ENCODE measurements at places on chromosomes 7 and 10. TPM values are rescaled to one million over a fixed set of nuclear protein-coding genes. Genes with fewer than 3 reads are reported as not detected.

GRCh38 chr10:91120348-91120747 is 100.1 kb upstream of the PCGF5 start:
- DNase-seq = no peak

- DNase-seq = no peak
Observed at GRCh38 chr10:62545160-62546066, 171.2 kb downstream of the ZNF365 start.

DNA sequence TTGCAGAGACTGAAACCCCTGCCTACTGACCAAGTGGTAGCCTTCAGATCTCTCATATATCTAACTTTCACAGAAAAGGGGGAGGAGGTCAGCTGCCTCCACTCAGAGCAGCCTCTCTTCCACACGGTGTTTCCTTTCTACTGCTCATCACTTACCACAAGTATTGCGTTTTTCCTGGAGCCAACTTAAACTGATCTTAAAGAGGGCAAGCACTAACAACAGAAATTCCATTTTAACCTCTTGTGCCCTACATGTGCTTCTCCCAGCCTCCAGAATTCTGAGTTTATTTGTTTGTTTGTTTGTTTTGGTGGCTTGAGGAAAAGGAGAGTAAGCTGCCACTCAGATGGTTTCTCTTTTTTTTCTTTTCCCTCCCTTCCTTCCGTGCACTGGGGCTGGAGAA is 19.1 kb downstream of the SKIDA1 start:
- no peak for DNase-seq

DNA sequence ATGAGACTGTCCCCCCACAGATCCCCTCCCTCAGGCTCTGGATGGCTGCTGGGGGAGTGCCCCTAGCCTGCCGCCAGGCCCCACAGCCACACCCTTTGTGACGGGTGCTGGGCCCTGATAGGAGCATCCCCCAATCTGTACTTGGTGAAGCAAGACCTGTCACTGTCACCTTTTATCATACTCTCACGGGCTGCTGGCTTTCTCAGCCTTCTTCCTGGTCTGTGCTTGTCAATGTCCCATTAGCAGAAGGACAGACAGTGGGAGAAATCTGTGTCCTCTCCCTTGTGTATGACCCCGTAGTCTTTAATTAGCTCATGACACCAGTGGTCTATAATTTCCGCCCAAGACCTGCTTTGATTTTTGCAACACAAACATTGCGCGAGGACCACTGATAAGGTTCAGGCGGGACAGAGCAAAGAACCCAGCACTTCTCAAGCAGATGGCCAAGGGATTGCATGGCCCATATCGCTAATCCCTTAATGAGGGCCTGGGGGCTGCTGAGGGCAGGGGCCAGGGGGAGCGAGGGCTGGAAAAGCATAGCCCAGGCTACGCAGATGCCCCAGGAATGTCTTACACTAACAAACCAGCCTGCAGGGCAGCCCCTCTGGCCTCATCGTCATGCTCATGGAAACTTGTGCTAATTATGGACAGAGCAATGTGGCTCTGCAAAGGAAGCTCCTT is 127.8 kb downstream of the PTPN20 start:
- DNase-seq = no peak

DNA sequence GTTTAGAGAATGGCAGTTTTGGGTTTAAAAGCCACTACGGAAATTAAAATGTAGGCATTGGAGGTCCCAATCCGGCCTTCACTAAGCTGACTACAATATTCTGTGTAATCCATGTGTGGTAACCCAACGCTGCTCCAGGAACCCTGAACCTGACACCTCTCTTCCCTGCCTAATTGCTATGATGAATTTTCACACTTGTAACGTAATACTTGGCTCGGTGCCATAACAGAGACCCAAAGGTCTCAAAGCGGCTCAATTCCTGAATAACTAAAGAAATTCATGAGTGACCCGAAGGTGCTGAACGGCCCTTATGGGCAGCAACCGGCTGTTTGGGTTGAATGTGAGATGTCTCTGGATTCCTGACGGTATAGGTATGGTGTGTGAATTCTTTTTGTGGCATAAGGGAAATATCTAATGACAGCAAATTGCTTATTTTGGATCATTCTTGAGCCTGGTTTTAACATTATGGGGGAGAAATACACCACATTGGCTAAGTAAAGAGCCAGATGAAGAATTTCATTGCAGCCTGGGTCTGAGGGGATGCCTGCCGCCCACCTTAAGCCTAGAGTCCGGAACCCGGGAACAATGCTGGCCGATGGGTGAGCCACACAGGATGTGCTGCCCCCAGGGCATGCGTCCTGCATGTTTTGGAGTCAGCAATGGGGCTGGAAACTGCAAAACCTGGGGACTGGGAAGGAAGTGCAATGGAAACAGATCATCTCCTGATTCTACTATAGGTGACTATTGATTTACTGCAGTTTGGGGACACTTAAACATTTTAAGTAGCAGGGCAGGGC is 69.7 kb upstream of the FZD8 start:
- no peak for DNase-seq

DNA sequence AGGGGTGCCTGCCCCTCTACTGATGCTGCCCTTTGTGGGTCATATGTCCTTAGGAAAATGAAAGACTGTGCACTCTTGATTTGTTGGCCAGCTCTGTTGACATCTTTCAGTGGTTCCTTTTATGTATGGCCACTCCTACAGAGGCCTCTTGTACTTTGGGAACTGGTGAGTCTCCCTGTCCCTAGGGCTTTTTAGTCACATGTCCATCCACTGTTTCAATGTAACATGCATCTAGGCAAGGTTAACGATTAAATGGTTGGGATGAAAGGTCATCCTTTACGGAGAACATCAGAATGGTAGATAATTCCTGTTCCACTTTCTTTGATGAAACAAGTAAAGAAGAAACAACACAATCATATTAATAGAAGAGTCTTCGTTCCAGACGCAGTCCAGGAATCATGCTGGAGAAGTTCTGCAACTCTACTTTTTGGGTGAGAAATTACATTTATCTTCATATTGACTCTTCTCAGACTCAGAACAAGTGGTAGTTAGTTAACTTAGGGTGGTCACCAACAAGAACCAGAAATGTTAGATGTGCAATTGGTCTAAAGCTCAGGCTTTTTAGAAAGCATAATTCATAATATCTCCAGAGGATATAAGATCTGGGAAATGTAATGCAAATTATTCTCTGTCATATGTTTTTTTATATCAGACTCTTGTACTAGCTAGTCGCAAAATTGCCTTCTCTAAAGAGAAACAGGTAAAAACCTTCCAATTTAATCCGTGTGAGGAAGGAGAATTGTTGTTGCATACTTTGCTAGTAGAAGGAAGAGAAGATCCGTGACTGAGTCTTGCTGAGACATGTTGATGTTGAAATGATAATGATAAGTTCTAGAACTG is at the start of gene ABCC2:
Gene ABCC2 (plus strand): TSS at position 194 of the 840 bp plus-strand sequence. CDS start 205 bp downstream, at position 399.
- DNase-seq = no peak

PPP1R3C gene
- total RNA-seq = 0.25 TPM

TMEM213 gene
- total RNA-seq = not detected

NYAP1 gene
- 0.29 TPM for total RNA-seq

ORAI2 gene
- 46.2 TPM for total RNA-seq

UCMA gene
- total RNA-seq = not detected

A1CF gene
- total RNA-seq = not detected

Measured in activated naive CD8-positive, alpha-beta T cell treated with anti-CD3 and anti-CD28 coated beads for 36 hours (primary cell).